K562 (cell line): ENCODE measurements at places on chromosomes 4 and X.
A peak's percentile ranks its signal among the peaks of the same experiment; 100 is the strongest.

GRCh38 chr4:154491341-154492271 is at the start of gene DCHS2:
TSS of gene DCHS2 (minus strand) at chr4:154491799. CDS start at chr4:154491355, 444 bp downstream.
- no peak within 1 kb of the TSS for H3K27ac ChIP-seq
- peaks cover 22% of the 10 kb centered on the region for H3K4me1 ChIP-seq
- no peaks in the 10 kb centered on the region for H3K36me3 ChIP-seq
- peak; percentile 79 for DNase-seq
- peak within 1 kb of the TSS; percentile 30 for H3K4me3 ChIP-seq
- H3K27me3 ChIP-seq = no peaks in the 10 kb centered on the region

DNA sequence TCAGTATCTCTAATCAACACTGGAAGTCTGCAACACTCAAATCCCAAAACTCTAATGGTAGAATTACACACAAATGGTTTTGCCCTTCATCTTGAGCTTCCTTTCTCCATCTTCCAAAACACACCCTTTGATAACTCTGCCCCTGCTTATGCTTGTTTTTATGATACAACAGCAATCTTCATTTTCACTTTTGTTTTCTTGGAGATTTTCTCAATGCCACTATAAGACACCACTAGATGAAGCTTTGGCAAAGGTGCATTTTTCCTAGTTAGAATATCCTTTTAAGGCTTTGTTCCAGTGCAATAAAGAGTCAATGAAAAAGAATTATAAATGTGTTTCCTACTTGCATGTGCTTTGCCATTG is 472.4 kb upstream of the NWD2 start:
- no peaks in the 10 kb centered on the region for H3K36me3 ChIP-seq
- no peaks in the 10 kb centered on the region; the same call in 2 of the 3 replicates for H3K4me1 ChIP-seq
- no peak for DNase-seq
- H3K27me3 ChIP-seq = no peaks in the 10 kb centered on the region
- H3K27ac ChIP-seq = no peak overlapping the region
- H3K4me3 ChIP-seq = no peak overlapping the region

DNA sequence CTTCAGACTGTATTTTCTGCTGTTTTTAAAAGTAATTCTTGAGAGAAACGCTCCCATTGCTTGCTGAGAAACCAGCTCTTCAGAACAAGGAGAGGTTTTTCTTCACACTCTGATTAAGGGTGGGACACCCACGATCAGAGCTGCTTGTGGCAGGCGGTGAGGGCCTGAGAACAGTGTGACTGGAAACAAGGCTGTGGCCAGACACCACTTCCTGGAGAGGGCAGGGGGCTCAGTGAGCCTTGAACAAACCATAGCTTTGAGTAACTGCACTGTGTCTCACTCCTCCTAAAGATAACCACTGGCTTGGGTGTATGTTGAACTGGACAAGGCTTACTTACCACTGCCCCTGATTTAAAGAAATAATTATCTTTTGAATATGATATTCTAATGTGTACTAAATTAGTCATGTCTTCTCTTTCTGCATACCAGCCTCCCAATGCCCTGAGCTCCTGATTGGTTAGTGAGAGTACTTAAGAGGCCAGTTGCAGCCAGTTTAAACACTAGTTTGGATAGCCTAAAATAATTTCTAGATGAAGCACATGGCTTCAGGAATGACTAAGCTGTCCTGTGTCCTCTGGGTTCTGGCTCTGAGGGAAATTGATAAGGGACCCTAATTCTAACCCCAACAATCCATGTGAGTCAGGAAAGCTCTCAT is 3.7 kb upstream of the GPR82 start:
- DNase-seq = peak; percentile 16
- H3K36me3 ChIP-seq = no peaks in the 10 kb centered on the region
- H3K27me3 ChIP-seq = no peaks in the 10 kb centered on the region
- H3K4me3 ChIP-seq = no peak overlapping the region
- H3K4me1 ChIP-seq = peaks cover 2% of the 10 kb centered on the region; the same call in 1 of the 3 replicates

DNA sequence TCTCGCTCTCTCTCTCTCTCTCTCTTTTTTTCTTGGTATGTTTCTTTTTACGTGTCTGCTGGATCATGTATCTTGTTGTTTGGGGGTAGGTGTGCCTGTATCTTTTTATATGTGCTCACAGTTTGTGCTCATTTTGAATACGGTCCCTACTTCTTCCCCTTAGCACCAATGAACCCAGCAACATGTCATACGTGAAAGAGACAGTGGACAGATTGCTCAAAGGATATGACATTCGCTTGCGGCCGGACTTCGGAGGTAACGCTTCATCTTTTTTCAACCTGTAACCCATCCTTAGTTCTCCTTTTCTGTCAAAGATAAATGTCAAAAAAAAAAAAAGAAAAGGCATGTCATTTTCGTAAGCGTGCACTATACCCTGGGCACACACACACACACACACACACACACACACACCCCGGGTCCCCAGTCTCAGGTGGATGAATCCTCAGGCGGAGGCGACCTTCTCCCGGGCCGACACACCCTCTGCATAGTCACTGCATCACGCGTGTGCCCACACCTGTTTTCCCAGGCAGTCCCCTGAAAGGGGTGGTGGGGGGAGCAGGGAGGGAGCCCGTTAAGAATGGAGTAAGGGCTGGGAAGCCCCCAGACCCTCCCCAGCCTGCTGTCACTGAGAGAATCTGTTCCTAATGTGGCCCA is 511 bp downstream of the GABRB1 start:
- H3K27me3 ChIP-seq = no peaks in the 10 kb centered on the region
- no peaks in the 10 kb centered on the region for H3K4me1 ChIP-seq
- no peak overlapping the region for H3K27ac ChIP-seq
- H3K4me3 ChIP-seq = no peak overlapping the region

DNA sequence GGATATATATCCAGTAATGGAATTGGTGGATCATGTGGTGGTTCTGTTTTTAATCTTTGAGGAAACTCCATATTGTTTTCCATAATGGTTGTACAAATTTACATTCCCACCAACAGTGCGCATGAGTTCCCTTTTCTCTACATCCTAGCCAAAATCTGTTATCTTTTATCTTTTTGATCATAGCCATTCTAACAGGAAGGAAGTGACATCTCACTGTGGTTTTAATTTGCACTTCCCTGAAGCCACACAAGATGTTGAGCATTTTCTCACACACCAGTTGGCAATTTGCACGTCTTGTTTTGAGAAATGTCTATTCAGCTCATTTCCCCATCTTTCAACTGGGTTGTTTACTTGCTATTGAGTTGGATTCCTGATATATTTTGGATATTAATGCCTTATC is 194.9 kb downstream of the CBLL2 start:
- H3K36me3 ChIP-seq = no peaks in the 10 kb centered on the region
- no peak for DNase-seq
- no peak overlapping the region for H3K4me3 ChIP-seq
- no peaks in the 10 kb centered on the region for H3K27me3 ChIP-seq

- H3K27me3 ChIP-seq = no peaks in the 10 kb centered on the region
- H3K27ac ChIP-seq = no peak overlapping the region
- H3K36me3 ChIP-seq = no peaks in the 10 kb centered on the region
- no peaks in the 10 kb centered on the region for H3K4me1 ChIP-seq
- DNase-seq = no peak
Measured at GRCh38 chr4:34323549-34324320, 1920.6 kb downstream of the ARAP2 start.

DNA sequence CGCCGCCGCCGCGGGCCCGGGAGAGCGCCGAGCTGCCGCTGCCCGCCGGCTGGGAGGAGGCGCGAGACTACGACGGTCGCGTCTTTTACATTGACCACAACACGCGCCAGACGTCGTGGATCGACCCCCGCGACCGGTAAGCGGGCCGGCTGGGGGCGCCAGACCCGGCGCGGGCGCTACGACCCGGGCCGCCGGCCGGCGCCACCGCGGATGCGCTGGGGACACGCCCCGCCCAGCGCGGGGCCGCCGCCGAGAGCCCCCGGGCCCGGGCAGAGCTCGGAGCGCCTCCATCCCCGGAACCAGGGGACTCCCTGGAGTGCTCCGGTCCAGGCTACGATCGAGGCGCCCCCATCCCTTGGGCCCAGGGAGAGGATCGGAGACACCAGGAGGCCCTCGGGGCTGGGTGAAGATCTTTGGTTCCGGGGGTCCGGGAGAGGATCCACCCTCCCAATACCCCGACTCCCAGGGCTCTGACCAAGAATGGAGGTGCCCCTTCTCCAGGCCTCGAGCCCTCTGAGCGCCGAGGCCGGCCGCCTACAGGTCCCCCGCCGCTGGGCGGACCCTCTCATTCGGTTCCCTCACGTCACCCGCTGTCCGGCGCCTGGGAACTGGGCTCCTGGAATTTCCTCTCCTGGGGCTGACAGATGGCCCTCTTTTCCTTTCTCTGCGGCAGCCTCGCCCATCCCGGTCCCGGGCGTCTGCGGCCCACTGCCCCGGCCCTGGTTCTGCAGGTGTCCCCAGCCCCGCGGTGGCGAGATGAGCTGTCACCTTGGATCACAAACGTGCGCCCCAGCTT is 48.8 kb downstream of the CLDN34 start:
- H3K27ac ChIP-seq = no peak overlapping the region
- H3K4me3 ChIP-seq = no peak overlapping the region
- H3K27me3 ChIP-seq = no peaks in the 10 kb centered on the region
- H3K4me1 ChIP-seq = peaks cover 14% of the 10 kb centered on the region

GRCh38 chrX:149799095-149799714 is 17.5 kb downstream of the MAGEA9 start:
- no peak overlapping the region for H3K4me3 ChIP-seq
- H3K36me3 ChIP-seq = no peaks in the 10 kb centered on the region
- H3K4me1 ChIP-seq = peaks cover 3% of the 10 kb centered on the region; the same call in 1 of the 2 replicates
- H3K27me3 ChIP-seq = no peaks in the 10 kb centered on the region; the same call in 2 of the 3 replicates
- H3K27ac ChIP-seq = no peak overlapping the region

DNA sequence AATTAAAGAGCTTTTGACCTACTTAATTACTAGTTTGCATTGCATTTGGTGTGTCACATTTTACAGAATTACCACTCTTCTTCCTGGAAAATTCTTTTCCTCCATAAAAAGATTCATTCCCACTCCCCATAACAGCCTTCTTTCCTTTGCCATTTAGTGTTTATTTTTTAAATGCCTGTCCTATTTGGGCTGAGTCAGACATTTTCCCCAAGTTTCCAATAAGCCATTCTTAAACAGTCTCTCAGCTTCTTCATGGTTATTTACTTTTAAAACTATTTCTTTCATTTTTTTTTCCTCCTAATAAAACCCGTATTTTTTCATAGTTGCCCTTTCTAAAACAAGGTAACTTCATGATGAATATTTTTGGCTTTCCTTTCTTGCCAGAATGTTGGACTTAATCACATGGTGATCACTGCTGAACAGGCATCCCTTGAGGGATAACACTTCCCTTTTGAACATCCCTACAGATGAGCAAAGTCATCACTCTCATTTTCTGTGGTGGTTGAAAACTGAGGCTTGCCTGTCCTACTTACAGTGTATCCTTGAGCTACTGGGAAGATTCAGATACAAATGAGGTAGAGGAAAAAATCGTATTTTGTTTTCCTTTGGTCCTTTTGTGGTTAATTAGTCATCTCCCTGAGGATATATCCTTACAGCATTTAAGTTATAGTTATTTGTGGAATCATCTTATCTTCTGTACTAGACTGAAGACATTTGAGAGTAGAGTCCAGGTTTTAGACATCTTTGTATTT is 520.5 kb upstream of the NR3C2 start:
- DNase-seq = no peak
- no peaks in the 10 kb centered on the region for H3K36me3 ChIP-seq
- no peak overlapping the region for H3K4me3 ChIP-seq

DNA sequence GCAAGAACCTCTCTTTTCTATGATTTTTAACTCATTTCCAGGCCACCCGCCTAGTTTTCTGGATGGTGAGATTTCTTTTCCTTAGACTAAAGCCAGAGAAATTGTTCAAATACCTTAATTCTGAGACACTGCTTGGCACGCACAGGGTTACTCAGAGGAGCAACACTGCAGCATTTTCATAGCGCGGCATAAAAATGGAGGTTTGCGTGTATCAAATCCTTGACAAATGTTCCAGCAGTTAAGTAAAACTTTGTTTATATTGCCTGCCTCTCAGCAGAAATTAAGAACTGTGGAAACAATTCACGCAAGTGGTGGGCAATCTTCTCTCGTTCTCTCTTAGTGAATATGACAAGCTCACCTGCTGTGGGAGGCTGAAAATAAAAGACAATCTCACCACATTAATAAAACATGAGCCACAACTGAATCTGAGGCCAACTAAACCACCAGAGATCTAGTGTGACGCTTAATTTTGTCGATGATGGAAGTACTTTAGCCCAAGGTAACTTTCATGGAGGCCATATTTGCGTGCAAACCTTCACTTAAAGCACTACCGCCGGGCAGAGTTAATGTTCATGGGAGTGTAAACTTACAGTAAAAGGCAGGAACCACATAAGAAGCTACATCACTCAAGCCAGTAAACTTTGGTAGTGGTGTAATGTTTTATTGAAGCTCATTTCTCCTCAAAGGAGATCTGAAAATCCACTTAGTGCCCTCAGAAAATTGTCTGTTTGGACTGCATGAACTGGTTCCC is 894.8 kb upstream of the EPHA5 start:
- no peaks in the 10 kb centered on the region for H3K27me3 ChIP-seq
- H3K36me3 ChIP-seq = no peaks in the 10 kb centered on the region
- no peak overlapping the region for H3K4me3 ChIP-seq
- no peak overlapping the region for H3K27ac ChIP-seq
- no peaks in the 10 kb centered on the region for H3K4me1 ChIP-seq
- no peak for DNase-seq

DNA sequence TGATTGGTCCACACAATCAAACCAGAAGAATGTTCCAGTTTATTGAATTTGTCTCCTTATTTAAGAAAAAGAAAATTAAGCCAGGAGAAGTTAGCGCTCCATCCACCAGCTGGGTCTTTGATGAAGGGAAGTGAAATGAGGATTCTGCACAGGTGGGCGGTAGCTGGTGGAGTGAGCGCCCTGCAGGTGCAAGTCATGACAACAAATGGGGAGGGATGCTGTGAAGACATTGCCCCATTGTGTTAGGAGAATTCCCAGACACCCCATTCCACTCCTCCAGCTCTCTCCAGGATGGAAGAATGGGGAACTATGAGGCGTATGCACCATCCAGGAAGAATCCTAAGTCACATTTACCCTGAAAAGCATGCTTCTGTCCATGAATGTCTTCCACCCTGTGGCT is 22.9 kb downstream of the PLRG1 start:
- DNase-seq = no peak
- H3K27ac ChIP-seq = no peak overlapping the region
- no peaks in the 10 kb centered on the region for H3K4me1 ChIP-seq
- no peaks in the 10 kb centered on the region; the same call in 2 of the 3 replicates for H3K27me3 ChIP-seq
- H3K36me3 ChIP-seq = no peaks in the 10 kb centered on the region

- H3K4me1 ChIP-seq = no peaks in the 10 kb centered on the region; the same call in 1 of the 3 replicates
- H3K27me3 ChIP-seq = no peaks in the 10 kb centered on the region
- DNase-seq = no peak
- no peak overlapping the region for H3K4me3 ChIP-seq
- H3K36me3 ChIP-seq = no peaks in the 10 kb centered on the region
Measured at GRCh38 chr4:54487491-54487890, 170.3 kb upstream of the KIT start.

- peak overlapping the region; percentile 84 for H3K4me3 ChIP-seq
- peaks cover 34% of the 10 kb centered on the region for H3K36me3 ChIP-seq
- peak overlapping the region; percentile 95; the same call in 2 of the 3 replicates for H3K27ac ChIP-seq
- no peaks in the 10 kb centered on the region for H3K27me3 ChIP-seq
- H3K4me1 ChIP-seq = peaks cover 13% of the 10 kb centered on the region; the same call in 2 of the 3 replicates
- peak; percentile 23 for DNase-seq
Measured at GRCh38 chr4:118280501-118281218, 72.1 kb downstream of the PRSS12 start.
